Activated naive CD4-positive, alpha-beta T cell treated with anti-CD3 and anti-CD28 coated beads, Interleukin-2, amount 10 ng/mL, durations not matched to agents 7 days and 5 days (primary cell): ENCODE measurements at places on chromosomes 2 and 18.

DNA sequence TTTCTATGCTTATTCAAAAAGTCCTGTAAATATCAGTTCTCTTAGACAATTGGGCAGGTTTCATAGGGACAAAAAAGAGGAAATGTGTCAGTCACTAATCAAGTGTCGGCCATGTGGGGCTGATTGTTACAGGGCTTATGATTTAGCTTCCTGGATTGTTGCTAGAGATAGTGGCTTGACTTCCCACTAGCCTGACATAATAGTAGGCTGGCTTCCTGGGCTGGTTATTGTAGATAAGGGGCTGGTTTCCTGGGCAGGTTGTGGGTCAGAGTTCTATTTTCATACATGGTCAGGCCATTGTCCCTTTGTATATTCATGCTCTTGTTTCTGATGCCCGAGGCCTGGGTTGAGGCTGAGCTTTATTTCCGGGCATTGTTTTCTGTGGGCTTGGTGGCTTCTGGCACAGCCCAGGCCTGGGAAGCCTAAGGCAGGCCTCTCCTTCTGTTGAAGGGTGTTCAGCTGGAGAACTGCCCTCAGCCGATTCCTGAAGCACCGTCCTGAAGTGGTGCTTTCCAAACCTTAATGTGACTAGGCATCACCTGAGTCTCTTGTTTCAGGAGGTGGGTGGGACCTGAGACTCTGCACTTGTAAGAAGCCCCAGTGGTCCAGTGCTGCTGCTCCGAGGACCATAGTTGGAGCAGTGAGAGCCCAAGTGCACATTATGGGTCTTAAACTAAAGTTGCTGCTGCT lies 37.0 kb downstream of the CD8B2 start:
- DNase-seq, result no peak

GRCh38 chr18:11672198-11672597 lies 16.9 kb upstream of the GNAL start:
- no peak for DNase-seq

GRCh38 chr2:101047774-101048173 lies 45.7 kb downstream of the RPL31 start:
- DNase-seq, result no peak

- DNase-seq, result no peak
Measured at GRCh38 chr2:173872714-173873113, 92.5 kb downstream of the SP3 start.

GRCh38 chr2:671787-672605 lies 5.2 kb downstream of the TMEM18 start:
- no peak for DNase-seq

GRCh38 chr18:38923540-38923939 lies 1357.9 kb upstream of the CELF4 start:
- DNase-seq, result no peak

DNA sequence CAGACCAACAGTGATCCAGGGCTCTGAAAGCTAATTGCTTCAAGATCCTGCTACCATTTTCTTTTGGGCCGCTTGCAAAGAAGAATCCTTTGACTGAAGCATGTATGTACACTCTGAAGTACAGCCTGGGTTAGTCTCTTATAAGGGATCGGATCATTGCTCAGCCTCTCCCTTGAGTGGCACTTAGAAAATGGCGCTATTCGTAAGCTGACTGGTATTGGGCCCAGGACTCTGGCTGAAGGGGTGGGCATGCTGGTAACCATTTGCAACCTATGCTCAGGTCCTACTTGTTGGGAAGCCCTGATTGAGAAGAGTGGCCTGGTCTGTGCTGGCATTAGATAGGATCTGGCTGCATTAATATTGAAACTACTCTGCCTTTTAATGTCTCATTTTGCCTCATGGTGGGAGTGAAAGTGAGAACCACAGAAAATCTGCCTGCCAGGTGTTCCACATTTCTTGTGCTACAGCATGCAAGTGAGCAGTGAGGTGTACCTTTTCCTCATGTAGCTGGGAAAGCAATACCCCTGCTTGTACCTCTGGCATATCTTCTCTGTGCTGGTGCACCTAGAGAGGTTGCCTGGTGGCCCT lies 661 bp upstream of the MGAT5 start:
- DNase-seq, result no peak

GRCh38 chr2:226903179-226903578 lies 67.3 kb downstream of the RHBDD1 start:
- no peak for DNase-seq

GRCh38 chr2:7007846-7008741 lies 90.9 kb downstream of the RNF144A start:
- no peak for DNase-seq

- DNase-seq, result no peak
Measured at GRCh38 chr2:66874411-66874810, 439.5 kb downstream of the MEIS1 start.

DNA sequence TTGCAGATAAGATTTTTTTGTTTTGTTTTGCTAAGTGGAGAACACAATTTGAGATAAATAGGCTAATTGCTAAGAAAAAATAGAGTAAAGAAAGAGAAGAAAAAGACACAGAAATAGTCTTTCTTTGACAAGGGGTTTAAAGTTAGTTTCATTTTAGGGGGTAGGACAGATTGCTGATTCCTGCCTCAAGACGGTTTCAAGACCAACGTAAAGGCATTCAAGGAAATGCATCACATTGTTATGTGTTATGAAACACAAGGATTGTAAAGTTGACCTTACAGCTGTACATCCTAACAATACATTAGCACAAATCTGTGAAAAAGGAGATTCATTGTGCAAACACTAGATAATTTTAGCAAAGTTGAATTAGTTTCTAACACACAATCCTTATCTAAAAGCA lies 22.7 kb upstream of the ETAA1 start:
- DNase-seq, result no peak

DNA sequence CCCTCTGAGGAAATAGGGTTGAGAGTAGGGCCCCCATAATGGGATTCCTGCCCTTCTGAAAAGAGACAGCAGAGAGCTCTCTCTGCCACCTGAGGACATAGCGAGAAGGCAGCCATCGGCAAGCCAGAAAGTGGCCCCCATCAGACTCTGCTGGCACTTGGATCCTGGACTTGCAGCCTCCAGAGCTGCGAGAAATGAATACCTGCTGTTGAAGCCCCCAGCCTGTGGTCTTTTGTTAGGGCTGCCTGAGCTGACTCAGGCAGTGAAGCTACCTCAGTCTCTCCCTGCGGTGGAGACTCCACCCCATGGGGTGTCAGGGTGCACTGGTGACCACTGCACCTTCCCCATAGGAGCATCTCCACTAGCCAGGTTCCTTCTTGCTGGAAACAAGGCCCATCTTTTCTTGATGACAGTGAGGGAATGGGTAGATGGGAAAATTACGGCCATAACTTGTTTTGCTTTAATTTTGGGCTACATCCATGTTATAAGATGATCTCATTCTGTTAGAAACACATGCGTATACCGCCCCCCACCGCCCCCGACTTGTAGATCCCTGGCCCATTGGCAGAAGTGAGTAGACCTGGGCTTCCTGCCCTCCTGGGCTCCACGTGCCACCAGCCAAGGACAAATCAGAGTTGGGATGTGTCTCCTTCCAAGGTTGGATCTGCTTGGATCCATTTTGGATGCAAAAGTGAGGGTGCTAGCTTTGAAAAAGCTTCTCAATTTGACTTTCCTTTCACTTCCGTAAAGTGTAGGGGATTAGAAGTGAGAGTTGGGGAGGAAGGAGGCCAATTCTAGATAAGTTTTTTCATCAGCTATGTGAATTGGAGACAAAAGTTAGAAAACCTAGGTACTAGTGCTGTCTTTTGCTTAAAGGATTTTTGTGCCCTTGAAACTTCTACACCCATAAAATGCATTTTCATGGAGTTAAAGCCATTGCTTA lies 42.9 kb downstream of the NCK2 start:
- no peak for DNase-seq

DNA sequence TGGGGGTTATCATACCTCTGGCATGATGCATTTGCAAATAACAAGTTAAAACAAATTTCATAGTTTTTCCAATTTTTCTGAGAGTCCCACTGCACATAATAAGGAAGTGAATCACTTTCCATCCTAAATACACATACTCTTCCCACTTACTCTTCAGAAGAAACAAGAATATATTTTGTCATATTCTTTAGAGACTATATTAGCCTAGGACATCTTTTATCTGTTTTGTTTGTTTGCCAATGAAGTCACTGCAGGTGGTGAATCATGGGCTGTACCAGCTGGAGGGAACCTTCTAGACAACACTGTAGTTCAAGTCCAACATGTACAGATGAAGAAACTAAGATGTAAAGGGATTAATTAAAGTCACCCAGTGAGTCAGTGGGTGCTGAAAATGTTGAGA lies 116.8 kb downstream of the XIRP2 start:
- DNase-seq, result no peak

DNA sequence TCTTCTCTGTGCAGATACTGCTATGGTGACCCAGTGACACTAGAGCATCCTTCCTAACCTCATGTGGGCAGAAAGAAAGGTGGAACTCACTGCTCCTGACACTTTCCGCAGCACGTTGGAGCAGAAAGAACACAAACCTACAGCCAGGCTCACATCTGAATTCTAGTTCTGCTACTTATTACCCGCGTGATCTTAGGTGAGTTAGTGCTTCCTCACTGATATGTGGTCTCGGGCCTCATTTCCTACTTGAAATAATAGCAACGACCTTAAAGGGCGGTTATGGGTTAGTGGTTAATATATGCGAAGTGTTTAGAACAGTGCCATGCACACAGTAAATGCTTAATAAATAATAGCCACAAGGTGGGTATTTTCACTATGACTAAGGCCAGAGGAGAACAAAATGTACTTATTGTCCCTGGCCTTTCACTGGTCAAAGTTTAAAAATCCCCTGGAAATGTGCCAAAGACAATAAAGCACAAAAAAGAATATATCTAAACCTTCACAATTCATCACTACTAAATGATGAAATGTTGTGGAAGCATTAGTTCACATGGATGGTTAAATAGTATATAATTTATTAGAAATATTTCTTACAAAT lies 66.6 kb downstream of the MYOM1 start:
- DNase-seq, result no peak

DNA sequence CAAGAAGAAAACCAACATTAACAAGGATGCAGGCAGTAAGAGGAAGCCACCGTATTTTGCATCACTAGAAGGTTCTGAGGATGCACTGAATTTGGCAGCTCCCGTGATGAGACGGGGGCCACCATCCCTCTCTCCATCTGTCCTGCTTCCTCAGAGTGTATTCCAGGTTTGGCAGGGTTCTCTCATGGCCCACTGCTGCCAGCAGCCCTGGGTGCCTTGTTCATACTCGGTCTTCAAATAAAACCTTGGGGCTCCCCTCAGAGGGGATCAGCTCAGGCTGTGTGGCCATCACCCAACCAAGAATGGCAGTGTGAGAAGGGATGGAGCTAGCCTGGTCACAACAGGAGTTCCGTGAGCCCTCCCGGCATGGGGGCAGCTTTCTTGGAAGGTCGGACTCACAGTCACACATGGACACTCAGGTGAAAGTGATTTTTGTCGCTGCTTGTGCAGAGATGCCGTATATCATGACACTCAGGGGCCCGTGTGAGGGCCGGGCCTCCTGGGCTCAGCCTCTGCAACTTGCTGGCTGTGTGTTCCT lies 12.8 kb upstream of the MBP start:
- no peak for DNase-seq

DNA sequence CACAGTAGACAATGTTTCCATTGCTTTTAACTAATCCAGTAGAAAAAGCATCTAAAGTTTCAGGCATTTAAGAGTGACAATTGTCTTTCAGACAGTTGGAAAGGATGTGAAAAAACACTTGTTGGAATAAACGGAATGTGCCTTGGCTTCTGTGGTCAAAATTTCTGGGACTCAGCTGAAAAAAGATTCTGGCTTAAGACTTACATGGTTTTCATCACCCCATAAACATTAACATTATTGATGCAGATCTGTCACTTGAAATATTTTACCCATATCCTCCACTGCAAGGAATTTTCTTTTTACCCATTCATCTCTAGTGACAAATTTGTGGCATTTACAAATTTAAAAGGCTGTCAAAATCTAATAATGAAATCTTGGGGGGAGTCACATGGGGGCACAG lies 166.0 kb downstream of the SRBD1 start:
- DNase-seq, result no peak

DNA sequence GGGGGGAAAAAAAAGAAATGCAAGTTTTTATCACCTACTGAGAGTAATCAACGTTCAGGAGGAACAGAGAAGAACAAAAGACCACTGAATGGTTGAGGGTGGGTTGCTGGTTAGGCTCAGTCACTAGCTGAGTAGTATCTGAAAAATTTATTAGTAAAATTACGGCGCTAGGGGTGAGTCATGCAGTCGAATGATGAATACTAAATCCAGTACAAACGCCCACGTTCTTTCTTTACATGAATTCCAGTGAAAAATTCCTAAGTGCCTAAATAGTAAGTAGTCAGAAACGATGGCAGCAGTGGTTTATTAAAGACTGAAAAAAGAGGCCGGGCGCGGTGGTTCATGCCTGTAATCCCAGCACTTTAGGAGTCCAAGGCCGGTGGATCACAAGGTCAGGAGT lies 52.0 kb downstream of the TEKT4 start:
- DNase-seq, result no peak

GRCh38 chr2:230824406-230824978 lies 40.2 kb upstream of the ITM2C start:
- peak; percentile 62 for DNase-seq

DNA sequence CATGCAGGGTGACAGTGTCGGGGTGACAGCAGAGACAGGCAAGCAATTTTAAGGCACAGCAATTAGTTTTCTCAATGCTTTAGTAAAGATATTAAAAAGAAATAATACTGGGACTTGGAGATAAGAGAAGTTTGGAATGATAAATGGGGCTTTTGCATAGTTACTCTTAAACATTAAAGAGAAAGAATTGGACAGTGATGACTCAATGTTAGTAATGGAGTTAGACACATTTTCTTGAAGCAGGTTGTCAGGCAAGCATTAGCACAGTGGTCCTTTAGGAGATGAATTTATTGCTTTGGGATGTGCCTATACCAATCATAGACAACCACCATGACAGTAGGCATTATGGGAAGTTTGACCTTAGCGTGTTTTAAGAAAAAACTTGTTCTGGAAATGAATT lies 228.3 kb upstream of the RAB12 start:
- DNase-seq, result no peak

DNA sequence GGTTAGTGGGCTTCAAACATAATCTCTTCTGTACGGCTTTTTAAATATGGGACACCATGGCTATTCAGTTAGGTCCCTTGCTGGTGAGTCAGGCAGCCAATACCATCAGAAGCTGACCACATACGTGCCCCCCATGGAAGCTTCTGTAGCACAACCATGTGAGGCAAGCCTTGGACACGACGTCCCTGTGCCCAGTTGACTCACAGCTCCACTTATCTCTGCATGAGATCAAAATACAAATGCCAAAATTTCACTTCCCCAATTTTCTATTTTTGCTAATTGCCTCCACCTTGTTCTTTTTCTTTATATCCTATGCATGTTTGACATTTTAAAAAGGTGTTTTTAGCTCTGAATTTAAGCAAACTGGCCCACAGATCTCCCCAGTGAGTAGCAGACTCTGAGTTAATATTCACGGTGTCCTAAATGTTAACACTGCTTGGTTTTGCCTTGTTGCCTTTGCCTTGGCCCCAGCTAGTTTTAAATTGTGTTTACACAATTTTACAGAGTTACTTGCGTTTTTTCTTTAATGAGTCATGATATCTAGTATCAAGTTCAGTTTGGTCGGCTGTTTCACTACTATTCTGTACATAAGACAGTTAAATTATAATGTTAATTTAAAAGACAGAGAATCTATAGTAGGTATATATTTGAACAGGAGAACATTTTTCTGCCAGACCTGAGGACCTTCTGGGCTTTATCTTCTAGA lies 77.5 kb downstream of the CDCA7 start:
- no peak for DNase-seq
